ENCODE measurements at places on chromosomes 16 and 17.

GRCh38 chr17:74104921-74105320 lies 98.6 kb upstream of the RPL38 start:
- no peak for DNase-seq

GRCh38 chr17:72439893-72440502 lies 319.2 kb downstream of the SOX9 start:
- no peak for DNase-seq

GRCh38 chr17:68954146-68954896 lies 871 bp downstream of the ABCA8 start:
- no peak for DNase-seq

DNA sequence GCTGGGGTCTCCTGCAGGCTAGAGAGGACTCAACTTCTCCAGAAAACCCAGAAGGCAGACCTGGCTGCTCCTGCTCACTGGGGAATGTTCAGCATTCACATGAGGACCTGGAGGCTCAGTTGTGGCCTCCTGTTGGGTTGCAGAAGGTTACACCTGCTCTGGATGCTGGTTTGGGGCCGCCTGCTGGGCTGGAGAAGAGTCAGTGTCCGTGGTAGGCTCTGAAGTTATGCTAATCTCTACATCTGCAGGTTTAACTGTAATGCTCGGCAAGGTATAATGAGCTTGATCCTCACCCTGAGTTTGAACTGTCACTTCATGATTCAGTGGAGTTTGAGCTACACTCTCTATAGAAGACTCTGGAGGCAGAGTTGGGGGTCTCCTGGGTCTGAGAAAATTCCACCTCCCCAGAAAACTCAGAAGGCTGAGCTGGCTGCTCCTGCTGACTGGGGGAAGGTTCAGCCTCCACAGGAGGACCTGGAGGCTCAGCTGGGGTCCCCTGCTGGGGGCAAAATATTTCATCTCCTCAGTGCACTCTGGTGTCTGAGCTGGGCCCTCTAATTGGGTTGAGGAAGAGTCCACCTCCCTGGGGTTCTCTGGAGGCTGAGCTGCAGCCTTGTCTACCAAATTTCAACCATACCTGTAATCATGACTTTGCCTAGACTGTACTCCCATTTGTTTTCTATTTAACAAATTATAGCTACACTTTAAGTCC lies 23.5 kb downstream of the RDM1 start:
- DNase-seq: no peak

DNA sequence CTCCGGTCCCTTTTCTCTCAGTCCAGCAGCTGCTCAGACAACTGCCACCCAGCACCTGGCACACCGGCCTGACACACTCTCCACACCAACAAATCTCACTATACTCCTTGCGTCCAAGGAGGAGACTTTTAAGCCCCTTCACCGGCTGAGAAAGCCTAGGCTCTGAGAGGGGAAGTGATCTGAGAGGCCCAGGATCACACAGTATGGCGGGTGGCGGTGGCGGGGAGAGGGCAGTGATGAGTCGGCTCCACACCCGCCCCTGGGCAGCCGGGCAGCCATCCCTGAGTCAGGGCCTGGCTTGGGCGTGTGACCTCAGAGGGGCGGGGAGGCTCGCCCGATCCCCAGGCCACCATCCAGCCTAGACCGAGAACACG lies 569 bp downstream of the FLII start:
- peak; percentile 51 for DNase-seq

GRCh38 chr17:40290629-40291280 lies 3.1 kb downstream of the CDC6 start:
- no peak for DNase-seq
